PC-3 (cell line): ENCODE measurements at places on chromosomes 3 and 15.
A peak's percentile ranks its signal among the peaks of the same experiment; 100 is the strongest.

- no peak overlapping the region for H3K4me3 ChIP-seq
- no peak overlapping the region for H3K27ac ChIP-seq
- no peaks in the 10 kb centered on the region for H3K36me3 ChIP-seq
- H3K27me3 ChIP-seq, result peaks cover 80% of the 10 kb centered on the region
Observed at GRCh38 chr3:109149078-109149477, 12.6 kb downstream of the C3orf85 start.

DNA sequence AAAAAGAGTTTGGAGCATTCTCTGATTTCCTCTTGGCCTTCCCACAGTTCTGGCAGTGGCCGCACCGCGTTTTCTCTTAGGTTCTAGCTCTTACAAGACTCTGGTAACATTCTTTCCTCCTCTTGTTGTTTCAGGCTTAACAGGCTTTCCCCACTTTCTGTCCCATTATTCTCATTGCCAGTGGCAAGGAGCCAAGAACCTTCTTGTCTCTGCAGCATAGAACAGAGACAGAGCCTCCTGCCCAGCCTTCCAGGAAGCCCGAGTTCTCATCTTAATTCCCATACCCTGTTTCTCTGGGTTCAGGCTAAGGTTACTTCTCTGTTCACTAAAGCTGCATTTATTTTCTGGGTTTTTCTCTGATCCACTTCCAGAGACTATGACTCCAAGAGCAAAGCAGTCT, 61.1 kb downstream of the DUT start:
- peaks cover 12% of the 10 kb centered on the region for H3K4me1 ChIP-seq
- no peak overlapping the region for H3K27ac ChIP-seq
- no peaks in the 10 kb centered on the region for H3K36me3 ChIP-seq
- no peak for DNase-seq
- H3K27me3 ChIP-seq, result no peaks in the 10 kb centered on the region
- no peak overlapping the region for H3K4me3 ChIP-seq

GRCh38 chr15:77167406-77167805, 96.5 kb upstream of the TSPAN3 start:
- no peak overlapping the region for H3K27ac ChIP-seq
- no peaks in the 10 kb centered on the region for H3K27me3 ChIP-seq
- DNase-seq, result no peak
- H3K36me3 ChIP-seq, result no peaks in the 10 kb centered on the region
- no peaks in the 10 kb centered on the region for H3K4me1 ChIP-seq

DNA sequence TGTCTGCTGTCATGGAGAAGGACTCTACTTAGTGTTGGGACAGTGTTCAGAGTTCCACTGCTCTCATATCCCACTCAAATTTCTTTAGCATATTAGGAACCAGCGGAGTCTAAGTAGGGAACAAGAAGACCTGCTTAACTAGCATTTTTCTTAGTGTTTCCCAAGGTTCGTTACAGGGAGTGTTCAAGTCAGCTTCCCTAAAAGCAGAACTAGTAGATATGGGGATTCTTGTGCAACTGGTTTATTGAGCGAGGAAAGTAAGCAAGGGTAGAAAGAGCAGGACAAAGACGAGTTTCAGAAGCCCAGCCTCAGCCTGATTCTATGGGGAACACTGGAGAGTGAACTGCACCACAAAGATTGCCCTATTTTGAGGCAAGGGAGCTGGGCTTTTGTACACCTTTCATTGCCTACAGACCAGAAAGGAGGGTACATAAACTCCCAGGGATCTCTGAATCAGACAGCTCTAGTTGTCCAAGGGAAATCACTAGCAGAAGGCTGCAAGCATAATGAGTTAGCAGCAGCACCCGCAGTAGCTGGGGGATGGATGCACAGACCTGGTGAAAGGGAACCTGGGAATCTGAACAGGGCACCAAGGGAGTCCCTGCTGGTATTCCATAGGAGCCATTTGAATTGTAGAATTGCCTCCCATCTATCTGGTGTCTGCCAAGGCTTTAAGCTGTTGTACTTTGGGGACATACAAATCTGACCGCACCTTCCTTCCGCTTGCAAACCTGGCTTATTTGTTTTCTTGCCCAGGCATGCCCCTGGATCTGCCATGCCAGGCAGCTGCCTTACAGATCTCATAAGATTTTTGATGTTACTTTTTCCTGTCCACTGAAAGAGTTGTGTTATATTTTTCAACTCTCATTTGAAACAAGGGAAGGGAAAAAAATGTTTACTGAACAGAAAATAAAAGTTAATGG, 15.1 kb downstream of the CMTM7 start:
- H3K36me3 ChIP-seq, result peaks cover 9% of the 10 kb centered on the region; the same call in 1 of the 2 replicates
- H3K4me1 ChIP-seq, result peaks cover 5% of the 10 kb centered on the region
- DNase-seq, result no peak
- H3K4me3 ChIP-seq, result no peak overlapping the region
- no peak overlapping the region for H3K27ac ChIP-seq

DNA sequence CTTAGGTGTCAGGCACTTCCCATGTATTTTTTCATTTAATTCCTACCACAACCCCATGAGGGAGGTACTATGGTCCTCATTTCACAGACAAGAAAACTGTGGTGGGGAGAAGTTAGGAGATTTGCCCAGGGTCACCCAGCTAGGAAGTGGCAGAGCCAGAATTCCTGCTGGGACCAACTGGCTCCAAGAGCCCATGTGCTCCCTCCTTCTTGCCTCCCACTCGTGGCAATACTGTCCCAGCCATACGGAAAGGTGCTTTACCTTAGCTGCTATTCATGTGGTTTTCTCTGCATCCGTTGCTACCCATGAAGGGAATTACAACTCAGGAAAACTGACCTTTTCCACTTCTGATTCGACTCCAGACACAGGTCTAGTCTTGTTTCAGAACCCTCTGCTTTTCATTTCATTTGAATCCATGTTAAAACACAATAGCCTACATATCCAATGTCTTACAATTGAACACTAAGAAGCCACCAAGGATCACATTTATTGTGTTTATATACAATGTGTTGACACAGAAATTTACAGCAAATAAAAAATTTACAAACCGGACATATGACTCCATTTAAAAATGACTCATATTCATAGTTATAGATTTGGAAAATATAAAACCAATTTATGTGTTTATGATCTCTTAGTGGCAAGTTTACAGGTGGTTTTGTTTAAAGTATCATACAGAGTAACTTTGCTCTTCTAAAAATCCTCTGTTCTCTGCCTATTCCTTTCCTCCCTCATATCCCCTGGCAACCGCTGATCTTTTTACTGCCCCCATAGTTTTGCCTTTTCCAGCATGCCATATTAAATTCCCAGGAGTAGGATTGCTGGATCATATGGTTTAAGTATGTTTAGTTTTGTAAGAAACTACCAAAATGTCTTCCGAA, 58.8 kb downstream of the BTD start:
- peak; percentile 75 for DNase-seq
- H3K27me3 ChIP-seq, result no peaks in the 10 kb centered on the region
- peaks cover 18% of the 10 kb centered on the region for H3K4me1 ChIP-seq

GRCh38 chr15:97984157-97984556, 23.7 kb downstream of the ARRDC4 start:
- H3K36me3 ChIP-seq, result no peaks in the 10 kb centered on the region
- no peak for DNase-seq
- H3K27ac ChIP-seq, result no peak overlapping the region
- H3K4me3 ChIP-seq, result no peak overlapping the region
- no peaks in the 10 kb centered on the region for H3K4me1 ChIP-seq
- no peaks in the 10 kb centered on the region for H3K27me3 ChIP-seq

DNA sequence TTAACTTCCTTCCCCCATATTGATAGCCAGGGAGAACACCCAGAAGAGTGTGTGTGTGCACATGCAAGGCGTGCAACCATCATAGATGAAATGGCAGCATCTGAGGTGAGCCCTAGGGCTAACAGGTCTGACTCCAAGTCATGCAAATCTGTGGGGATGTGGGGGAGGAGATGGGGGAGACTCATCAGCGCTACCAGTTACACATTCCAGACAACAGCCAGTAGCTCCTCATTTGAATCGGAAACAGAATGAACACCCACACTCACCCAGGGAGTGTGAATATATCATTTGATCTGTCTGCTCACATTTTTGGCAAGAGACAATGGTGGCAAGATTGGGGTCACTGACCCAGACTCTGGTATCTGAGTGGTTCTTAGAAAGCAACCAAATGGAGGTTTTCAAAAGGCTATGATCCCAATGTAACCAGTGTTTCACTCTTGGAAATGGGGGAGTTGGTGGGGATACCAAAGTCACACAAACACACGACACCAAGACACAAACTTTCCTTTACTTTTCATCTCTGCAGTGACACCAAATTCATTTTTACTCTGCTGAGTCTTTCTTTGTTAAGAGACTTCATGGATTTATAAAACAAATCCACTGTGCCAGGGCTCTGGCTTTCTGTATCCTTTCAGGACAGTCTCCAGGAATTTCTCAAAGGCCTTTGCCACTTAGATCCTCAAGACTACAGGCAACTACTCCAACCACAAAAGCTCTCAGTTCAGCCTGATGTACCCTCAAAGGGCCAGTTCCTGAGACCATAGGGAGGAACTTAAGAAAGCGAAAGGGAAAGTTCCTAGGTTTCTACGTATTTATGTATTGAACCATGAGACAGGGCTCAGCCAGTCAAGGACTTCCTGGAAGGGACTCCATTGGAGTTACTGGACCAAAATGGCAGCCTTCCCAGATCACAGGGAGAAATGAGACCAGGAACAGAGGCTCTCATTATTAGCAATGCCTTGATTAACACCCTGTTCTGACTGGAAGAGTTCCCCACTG, 2.2 kb downstream of the CDCP1 start:
- DNase-seq, result no peak
- H3K36me3 ChIP-seq, result peaks cover 27% of the 10 kb centered on the region
- H3K27ac ChIP-seq, result peak overlapping the region; percentile 47
